ENCODE measurements at places on chromosomes 4 and X.

- DNase-seq, result no peak
Measured at GRCh38 chr4:53987761-53988171, 76.6 kb downstream of the CHIC2 start.

DNA sequence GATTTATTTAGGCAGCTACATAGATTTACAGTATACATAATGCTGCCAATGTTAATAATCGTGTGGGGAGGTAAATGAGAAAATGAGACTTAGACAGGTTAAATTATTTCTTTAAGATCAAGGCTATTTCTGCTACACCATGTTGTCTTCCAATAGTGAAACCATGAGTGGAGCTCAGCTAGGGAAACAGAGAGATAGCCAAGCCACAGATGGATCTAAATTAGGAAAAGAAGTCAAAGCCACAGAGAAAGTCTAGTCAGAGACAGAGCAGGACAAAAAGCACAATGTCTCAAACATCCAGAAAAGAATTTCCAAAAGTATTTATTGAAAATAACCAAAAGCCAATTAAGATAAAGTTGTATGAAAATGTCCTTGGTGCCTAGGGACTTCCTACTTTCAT is 867.2 kb upstream of the GRID2 start:
- no peak for DNase-seq

DNA sequence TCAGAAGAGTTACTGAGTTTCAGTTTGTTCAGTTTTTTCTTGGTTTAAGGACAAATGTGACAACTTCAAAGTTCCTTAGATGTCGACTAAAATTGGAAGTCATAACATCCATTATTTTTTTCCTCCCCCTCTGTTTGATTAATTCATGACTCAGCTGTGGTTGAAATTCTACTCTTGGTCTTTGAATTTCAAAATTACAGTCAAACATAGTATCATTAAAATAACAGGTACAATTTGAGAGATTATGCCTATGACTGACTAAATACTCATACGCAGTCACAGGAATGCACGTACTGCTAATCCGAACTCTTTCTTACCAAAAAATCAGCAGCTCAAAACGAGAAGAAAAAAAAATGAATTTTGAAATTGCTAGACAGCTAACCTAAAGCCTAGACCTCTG is 1434.8 kb downstream of the RAPGEF2 start:
- no peak for DNase-seq

DNA sequence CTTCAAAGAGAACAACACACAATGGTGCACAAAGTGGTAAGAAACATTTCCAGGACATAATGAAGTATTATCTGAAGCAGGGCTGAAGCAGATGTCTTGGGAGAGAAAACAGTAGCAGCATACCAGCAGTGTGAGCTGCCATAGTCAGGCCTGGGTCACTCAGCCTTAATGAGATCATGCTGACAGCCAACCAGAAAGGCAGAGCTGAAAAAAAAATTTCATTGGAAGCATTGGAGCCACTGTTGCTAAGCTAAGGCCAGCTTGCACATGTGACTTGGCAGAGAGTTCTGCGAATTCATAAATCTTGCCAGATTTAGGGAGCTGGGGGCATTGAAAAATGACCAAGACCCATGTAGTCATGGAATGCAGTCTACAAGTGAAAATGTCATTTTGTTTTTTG is 444.0 kb upstream of the PITX2 start:
- no peak for DNase-seq

DNA sequence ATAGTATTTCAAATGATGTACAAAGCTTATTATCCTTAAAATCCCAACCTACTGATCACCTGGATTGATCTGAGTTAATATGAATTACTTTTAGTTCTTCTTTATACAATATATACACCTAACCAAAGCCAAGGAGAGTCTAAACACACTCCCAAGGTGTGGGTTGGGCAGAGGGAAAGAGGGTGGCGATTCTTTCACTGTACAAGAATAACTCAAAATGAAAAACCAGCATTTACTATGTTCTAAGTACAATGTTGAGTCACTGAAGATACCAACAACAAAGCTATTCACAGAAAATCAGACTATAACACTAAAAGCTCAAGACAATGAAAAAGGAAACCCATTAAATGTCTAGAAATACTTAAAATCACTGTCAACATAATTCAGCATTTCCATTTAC is 46.6 kb downstream of the ANKRD17 start:
- no peak for DNase-seq

GRCh38 chrX:46959101-46959500 is 46.9 kb downstream of the JADE3 start:
- no peak for DNase-seq

- no peak for DNase-seq
Measured at GRCh38 chr4:537436-538264, 38.4 kb downstream of the TMEM271 start.

- DNase-seq, result no peak
Measured at GRCh38 chr4:3729188-3729881, 36.9 kb upstream of the ADRA2C start.

- DNase-seq, result no peak
Measured at GRCh38 chr4:57344296-57344695, 234.1 kb upstream of the IGFBP7 start.

DNA sequence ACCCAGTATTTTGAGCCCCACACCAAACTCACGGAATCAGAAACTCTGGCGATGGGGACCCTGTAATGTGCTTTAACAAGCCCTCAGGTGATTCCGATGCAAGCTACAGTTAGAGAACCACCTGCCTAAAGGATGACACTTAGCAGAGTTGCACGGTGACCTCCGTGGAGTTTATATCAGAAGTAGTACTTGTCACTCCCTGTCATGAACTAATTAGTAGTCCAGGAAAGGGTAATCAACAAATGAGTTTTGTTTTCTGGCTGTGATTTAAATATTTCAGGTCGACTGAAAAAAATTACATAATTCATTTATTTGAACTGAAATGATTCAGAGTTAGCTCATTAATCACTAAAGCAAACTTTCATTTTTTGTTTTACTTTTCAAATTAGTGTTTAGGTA is 56.4 kb downstream of the TMA16 start:
- DNase-seq, result no peak

DNA sequence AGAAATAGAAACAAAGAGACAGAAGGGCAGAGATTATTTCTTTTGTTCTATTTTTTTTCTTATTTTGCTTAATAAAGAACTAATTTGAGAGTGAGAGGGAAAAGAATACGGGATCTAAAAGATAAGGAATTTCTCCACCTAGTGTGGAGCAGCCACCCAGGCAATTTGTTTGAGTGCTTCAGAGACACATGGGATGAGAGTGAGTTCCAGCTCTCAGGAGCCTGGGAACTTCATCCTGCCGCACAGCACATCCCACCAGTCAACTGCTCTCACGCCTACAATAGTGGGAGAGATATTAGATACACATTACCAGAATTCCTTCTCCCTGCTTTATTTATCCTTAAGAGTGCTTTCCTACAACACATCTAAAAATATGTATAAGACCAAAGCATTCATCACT is 946.4 kb downstream of the PDHA2 start:
- DNase-seq, result no peak

DNA sequence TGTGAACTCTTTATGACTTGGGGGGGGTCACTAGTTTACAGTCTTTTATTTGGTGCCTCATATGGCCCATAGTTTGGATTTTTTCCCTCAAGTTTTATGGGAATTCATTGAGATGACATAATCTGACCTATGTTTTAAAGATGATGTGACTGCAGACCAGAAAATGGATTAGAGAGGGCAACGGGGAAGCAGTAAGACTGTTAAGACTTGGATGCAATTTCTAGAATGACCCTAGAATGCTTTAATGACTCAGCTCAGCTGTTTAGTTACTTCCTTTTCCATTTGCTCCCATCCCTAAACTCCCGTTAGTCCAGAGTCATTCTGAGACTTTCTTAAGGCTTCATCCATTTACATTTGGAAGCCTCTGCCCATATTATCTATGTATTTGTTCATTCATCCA is 59.9 kb upstream of the PDGFRA start:
- DNase-seq, result no peak

GRCh38 chrX:45842207-45842925 is 641.7 kb upstream of the DIPK2B start:
- DNase-seq, result no peak

DNA sequence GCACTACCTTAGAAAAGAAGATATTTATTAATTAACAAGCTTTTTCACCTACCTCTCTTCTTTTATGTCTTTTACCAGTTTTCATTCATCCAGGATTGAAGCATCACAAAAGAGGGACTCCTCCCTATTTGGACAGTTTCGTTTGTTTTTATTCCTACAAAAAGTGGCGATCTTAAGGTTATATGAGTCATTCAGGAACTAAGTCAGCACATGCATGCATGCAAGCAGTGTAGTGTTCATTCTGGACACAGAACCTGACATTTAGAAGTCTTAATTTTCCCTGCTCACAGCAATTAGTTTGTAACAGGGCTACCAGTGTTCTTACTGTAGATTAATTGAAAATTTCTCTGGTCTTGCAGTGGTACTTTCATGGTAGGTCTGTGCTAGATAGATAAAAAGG is 47.9 kb upstream of the QRFPR start:
- no peak for DNase-seq

GRCh38 chr4:105198541-105198940 is 51.9 kb downstream of the TET2 start:
- no peak for DNase-seq

DNA sequence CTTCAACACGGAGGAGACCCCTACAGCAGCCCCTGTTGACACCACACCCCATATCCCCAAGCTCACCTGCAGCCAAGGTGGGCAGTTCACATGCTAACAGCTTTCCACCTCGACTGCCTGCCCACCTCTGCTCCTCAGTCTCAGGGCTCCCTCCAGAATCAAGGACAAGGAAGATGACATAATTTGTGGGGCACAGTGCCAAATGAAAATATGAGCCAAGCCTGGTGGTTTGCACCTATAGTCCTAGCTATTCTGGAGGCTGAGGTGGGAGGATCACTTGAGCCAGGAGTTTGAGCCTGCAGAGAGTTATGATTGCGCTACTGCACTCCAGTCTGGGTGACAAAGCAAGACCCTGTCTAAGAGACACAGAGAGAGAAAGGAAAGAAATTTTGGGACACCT is 516.3 kb downstream of the BCOR start:
- DNase-seq, result no peak

DNA sequence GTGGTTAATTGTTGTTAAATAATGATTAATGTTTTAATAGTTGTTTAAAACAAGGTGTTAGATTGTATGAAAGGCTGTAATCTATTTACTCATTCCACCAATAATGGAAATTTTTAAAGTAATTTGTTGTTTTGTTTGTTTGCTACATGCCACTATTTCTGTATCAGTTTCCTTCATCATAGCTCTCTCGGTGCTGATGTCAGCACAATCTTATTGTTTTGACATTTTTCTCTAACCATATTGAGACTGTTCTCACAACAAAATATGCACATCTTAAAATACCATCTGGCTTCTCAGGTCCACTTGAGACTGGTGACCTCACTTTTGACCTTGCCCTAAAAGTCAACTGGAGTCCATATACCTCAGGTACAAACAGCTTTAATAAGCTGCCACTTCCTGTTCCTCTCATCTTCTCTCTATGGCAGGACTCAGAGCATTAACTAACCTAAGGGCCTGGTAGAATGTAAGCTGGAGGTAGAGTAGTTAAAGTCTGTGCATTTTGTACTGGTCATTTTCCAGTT is 1.0 kb upstream of the GUCY1B1 start:
- no peak for DNase-seq

GRCh38 chr4:99808260-99808857 is 8.3 kb upstream of the DAPP1 start:
- peak; percentile 47 for DNase-seq

DNA sequence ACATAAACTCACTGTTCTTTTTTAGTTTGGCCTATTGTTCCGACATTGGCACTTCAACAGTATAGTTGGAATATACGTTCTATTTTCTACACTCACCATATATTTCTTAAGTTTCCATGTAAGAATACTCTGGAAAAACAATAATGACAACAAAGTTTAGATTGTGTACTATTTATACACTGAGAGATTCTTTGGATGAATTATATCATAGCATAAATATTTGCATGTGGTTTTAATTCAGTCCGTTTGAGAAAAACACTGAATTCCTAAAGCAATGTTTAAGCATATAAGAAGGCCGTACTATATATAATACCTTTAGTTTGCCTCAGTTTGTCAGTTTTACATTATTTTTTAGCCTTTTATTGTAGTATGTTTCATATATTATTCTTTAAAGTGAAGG is 82.4 kb downstream of the RAP1GDS1 start:
- no peak for DNase-seq

DNA sequence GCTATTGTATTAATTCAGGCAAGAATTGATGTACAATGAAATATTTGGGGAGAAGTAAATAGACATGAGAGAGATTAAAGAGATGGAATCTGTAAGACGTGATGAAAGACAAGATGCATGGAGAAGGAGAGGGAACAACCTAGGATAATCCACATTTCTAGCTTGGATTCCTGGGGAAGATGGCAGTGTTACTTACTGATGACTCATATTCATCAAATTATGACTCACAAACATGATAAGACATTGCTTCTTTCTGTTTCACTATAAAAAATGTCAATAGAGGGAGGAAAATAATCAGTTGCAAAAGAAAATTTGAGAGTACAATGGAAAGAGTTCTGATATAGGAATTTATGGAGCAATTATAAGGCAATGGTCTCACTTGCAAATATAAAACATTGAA is 104.1 kb upstream of the BMP3 start:
- DNase-seq, result no peak

- no peak for DNase-seq
Measured at GRCh38 chrX:29911673-29912072, 303.7 kb upstream of the MAGEB2 start.

GRCh38 chr4:178941975-178942374 is 1499.7 kb upstream of the AGA start:
- DNase-seq, result no peak

DNA sequence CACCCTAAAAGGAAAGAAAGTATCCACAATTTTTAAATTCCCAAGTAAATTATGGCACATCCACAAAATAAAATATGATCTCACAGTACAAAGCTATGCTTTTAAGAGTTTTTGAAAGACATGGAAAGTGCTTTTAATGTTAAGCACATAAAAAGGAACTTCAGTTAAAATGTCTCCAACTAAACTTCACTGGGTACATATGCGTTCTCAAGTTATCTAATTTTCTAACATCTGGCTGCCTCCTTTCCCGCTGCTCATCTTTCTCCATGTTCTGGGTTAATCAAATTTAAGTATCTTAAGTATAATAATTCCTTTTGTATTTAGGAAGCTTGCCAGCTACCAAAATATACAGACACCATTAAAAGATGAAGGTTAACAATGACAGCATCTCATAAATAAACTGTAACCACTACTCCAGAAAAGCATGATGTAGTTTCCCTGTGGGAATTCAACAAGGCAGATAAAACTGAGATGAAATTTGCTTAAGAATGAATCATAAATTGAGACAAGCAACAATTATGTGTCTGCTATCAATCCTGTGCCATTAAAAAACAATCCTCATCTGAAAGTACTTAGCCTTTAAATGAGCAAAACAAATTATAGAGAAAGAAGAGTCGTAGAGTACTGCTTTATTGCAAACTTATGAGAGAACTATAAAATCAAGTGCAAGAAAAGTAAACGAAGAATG is 25.1 kb downstream of the PRSS12 start:
- DNase-seq, result no peak

DNA sequence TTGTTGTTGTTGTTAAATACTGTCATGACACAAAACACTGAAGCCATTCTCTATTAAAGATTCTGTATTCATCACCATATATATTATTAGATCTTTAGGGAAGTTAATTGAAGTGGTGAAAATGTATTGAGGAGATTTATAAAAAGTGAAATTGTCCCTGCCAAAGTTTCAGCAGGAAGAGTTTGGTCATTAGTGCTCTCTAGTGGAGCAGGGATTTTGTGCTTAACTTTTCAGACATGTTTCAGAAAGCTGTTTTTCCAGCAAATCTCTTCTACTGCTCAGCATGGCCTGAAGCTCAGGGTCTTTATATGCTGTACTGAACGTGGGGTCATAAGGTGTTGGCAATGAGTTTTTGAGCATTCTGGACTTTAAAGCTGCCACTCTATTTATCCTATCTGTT is 36.7 kb upstream of the CXXC4 start:
- DNase-seq, result no peak

Measured in central memory CD8-positive, alpha-beta T cell (primary cell).